ENCODE measurements at places on chromosomes 1 and 21.

DNA sequence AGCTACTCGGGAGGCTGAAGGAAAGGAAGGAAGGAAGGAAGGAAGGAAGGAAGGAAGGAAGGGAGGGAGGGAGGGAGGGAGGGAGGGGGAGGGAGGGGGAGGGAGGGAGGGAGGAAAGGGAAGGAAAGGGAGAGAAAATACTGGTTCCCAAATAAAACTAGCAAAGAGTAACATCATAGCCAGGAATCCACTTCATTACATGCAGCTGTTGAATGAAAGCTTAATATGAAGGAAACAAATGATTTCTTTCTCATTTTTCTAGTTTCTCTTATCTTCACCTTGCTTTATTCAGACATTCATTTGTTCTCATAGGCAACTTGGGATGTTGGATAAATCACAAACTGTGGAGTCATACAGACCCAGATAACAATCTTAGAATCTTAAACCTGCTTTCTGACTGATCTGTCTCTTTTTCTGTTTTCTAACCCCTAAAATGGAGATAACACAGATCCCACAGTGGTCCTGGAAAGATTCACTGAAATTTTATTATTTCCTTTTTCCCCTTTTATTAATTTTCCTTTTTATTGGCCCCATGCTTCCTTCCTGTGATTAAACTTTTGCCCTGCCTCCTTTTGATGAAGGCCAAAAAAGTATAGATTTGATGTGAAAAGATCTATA is 52.5 kb upstream of the USH2A start:
- DNase-seq = no peak

DNA sequence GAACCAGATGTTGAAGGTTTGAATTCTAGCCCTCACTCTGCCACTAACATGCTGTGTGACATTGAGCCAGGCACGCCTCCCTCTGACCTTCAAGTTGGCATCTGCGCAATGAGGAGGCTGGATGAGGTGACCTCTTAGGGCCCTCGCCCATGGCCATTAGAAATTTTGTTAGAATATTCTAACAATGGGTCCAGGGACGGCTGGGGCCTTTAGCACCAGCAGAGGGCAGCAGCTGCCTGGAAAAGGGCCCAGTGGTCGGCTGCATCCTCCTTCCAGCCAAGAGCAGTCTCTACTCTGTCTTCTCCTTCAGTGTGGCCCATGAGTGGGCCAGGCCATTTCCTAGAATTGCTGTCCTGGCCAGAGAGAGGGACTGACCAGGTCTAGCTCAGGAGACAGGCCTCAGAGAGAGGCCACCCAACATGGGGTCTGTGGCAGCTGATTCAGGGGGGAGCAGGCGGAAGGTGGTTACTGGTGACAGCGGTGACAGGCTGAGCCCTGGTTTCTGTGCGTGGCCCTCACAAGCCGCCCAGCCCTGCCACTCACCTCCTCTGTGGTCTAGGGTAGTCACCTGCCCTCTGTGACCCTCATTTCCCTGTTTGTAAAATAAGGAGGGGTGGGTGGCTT is 101.3 kb upstream of the ACTL8 start:
- DNase-seq = peak; percentile 72

GRCh38 chr1:70487910-70488665 is 77.0 kb downstream of the CTH start:
- DNase-seq = peak; percentile 74

DNA sequence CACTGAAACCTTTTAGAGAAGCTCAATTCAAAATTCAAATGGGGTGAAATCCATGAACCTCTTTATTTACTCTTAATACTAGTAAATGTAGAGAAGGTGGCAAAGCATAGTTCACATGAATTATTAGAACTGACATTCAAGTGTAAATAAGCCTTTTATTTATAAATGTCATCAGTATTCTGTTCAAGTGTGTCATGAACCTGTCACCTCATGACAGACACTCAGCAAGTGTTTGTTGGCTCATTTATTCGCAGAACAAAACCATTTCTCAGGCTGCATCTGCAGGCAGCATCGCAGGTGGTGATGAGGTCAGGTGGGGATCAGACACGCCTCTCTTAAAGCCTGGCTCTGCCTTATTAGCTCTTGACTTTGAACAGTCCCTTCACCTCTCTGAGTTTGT is 116.6 kb downstream of the SETD4 start:
- DNase-seq = no peak

- no peak for DNase-seq
Observed at GRCh38 chr1:165695031-165695430, 3.3 kb downstream of the ALDH9A1 start.

DNA sequence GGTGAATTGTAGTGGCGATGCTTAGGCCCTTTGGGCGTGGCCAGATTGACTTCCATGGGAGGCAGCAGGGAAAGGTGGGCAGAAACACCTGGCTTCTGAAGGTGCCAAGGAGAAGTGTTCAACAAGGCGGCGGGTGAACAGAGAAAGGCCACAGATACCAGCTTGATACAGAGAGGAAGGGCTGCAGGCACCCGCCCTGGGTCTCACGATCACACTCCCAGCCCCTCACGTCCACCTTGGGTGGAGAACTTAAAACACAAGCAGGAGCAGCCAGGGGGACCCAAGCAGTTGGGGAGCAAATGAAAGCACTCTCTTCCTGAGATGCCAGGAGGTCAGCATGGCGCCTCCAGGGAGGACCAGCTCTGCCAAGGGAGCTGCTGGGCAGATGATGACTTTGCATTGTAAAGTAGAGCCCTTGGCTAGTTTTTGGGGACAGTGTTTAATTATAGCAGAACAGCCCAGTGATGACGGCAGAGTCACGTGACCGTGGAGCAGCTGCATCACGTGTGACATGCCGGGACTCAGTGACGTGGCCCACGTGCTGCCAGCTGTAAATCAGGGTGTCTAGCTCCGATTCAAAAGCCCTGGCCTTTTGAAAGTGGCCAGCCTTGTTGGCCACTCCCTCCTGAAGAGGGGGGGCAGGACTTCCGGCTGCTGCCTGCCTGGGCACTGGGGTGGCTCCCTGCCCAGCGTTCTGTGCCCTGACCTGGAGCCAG is 19.0 kb downstream of the SLC37A1 start:
- DNase-seq = no peak

DNA sequence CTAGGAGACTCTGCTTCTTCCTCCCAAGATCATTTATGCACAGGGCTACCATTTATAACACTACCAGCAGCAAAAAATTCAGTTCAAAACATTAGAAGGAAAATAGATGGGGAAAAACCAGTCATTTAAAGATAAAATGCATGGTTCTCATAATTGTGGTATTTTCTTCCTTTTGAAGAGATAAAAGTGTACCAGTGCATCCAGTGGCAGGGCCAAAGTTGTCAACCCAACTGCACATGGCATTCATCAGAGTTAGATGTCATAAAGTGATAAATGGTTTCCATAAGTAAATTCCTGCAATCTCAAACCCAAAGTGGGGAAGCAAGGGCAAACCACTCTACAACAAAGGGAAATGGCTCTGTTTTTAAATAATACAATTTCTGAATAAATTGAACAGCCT is 119.1 kb upstream of the DMRTA2 start:
- no peak for DNase-seq

DNA sequence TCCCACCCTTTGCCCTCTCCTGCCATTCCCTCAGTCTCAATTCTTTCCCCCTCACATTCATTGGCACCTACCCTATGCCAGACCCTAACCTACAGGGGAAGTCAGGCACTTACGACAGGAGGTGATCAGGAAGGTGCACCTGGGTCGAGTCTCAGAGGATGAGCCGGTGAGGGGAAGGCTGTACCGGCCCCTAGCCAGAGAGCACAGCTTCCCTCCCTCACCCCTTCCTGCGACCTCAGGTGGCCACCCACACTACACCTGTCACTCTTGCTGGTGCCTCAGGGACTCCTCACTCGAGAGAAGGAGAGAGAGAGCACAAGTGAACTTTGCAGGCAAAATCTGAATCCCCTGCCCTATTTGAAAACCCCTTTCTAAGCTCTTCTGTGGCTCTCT is 1.7 kb upstream of the MYOM3 start:
- no peak for DNase-seq

GRCh38 chr1:115630342-115630741 is 11.4 kb upstream of the VANGL1 start:
- no peak for DNase-seq

GRCh38 chr1:43447891-43448708 is 5.6 kb downstream of the HYI start:
- no peak for DNase-seq

GRCh38 chr1:73800376-73800775 is 397.6 kb downstream of the LRRIQ3 start:
- DNase-seq = no peak
